HT-29 (cell line): ENCODE measurements at places on chromosomes 3 and 15. TPM values are rescaled to one million over a fixed set of nuclear protein-coding genes. Genes with fewer than 3 reads are reported as not detected.

FILIP1L gene
- 1.2 and 1.8 TPM in 2 replicates for total RNA-seq

DNA sequence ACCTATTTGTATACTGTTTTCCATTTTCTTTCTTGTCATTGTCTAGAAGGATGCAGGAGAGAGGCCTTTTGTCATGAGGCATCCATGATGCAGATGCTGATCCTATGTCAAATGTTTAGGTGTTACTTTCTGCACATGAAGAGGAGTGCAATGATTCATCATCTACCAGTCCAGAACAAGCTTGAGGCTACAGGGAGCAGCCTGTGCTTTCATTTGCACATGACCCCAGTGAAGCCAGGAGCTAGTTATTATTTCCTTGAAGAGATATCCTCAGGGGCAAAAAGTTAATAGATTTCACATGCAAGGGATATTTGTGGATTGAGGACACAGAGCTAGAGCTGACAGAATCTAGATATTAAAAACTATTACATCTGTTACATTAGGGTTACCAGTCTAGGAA, 204.4 kb upstream of the TGFBR2 start:
- DNase-seq = no peak

OSTN gene
- not detected in 2 replicates for total RNA-seq

- DNase-seq = no peak
Measured at GRCh38 chr15:57370929-57371328, 5.4 kb upstream of the CGNL1 start.

DNA sequence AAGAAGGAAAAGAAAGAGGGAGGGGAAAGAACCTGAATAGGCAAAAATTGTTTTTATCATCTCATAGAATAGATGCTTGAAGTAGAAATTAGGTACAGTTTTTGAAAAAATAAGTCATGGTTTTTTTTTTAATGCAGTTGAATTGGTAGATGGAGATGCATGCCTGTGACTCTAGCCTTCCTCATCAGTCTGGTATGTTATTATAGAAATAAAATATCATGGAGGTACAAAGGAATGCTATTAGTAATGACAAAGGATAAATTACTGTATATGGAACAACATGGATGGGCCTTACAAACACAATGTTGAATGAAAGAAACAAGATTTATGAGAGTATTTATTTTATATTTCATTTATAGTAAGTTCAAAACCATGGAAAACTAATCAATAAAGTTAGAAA, 162.4 kb upstream of the GALNT15 start:
- no peak for DNase-seq

P2RY13 gene
- total RNA-seq = not detected in 2 replicates

DNA sequence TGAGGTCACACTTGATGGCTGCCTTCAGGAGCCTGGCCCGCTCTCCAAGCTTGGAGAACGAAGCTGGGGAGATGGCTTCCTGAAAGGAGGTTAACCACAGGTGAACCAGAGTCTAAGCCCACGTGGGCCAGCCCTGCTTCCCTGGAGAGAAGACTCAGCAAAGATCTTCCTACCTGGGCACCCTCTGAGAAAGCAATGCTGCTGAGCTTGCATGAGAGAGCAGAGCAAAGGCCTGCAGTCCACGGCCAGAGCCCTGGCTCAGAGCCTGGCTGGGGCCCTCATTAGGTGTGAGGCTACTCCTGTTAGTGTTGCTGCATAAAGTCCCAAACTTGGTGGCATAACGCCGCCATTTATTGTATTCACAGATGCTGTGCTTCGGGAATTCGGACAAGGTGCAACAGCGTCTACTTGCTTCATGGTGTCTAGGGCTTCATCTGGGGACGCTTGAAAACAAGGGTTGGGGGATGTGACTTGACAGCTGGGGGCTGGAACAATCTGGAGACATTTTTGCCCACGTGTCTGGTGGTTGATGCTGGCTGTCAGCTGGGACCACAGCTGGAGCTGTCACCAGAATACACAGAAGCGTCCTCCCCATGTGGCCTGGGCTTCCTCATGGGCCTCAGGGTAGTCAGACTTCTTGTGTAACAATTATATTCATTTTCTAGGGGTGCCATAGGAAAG, 87.9 kb upstream of the MEF2A start:
- no peak for DNase-seq

CHRFAM7A gene
- total RNA-seq = not detected in 2 replicates

GRCh38 chr15:44718180-44718926, 7.0 kb downstream of the B2M start:
- no peak for DNase-seq

RLBP1 gene
- total RNA-seq = 0.18 TPM in 1 of 2 replicates, not detected in the other

DNA sequence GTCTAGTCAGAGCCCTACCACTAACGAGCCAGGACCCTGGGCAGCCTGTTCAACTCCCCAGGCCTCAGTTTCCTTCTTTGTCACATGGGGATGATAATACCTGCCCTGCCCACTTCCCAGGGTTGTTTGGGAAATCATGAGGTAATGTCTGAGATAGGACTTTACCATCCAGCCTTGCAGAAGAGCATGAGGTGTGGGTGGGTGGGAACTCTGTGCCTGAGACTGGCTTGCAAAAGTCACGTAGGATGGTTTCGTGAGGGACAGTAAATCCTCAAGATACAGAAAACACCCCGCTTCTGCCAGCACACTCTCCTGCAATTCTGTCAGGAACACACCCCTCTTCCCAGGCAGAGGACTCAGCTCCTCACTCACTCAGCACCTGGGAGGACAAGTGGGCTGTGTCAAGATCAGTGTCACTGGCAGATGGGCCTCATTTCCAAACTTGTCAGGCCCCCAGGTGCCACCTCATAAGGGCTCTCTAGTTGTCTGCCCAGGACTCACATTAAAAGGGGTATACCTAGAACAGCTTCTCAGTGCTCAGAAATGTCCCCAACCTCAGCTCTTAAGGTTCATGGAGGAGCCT, 58.4 kb downstream of the DAPK2 start:
- DNase-seq = no peak

GRCh38 chr3:38907426-38907825, 91.4 kb upstream of the SCN10A start:
- DNase-seq = no peak
